Stimulated activated CD8-positive, alpha-beta memory T cell treated with anti-CD3 and anti-CD28 coated beads, Interleukin-2, amount 100 ng/mL, for 48 hours (primary cell): ENCODE measurements at places on chromosomes 4 and X.
A peak's percentile ranks its signal among the peaks of the same experiment; 100 is the strongest.

GRCh38 chrX:44874420-44875184 is 1.6 kb downstream of the KDM6A start:
- DNase-seq = peak; percentile 27

GRCh38 chrX:150683536-150684146 is 9.6 kb upstream of the MTMR1 start:
- DNase-seq = no peak

- no peak for DNase-seq
Observed at GRCh38 chr4:7261087-7261486, 68.7 kb downstream of the SORCS2 start.

GRCh38 chr4:133102043-133102442 is 47.1 kb upstream of the PCDH10 start:
- no peak for DNase-seq

- no peak for DNase-seq
Observed at GRCh38 chr4:56705966-56706365, 24.9 kb upstream of the HOPX start.

GRCh38 chr4:61407642-61408618 is 207.8 kb downstream of the ADGRL3 start:
- no peak for DNase-seq

GRCh38 chr4:88865046-88865445 is 167.4 kb upstream of the NAP1L5 start:
- DNase-seq = no peak

GRCh38 chrX:130676861-130677260 is 226.1 kb downstream of the ENOX2 start:
- DNase-seq = no peak

- no peak for DNase-seq
Observed at GRCh38 chr4:2306773-2307410, 45.0 kb upstream of the MXD4 start.

GRCh38 chr4:154329268-154329868 is 162.2 kb downstream of the DCHS2 start:
- DNase-seq = no peak

GRCh38 chr4:168585168-168586091 is 88.6 kb downstream of the PALLD start:
- DNase-seq = no peak

DNA sequence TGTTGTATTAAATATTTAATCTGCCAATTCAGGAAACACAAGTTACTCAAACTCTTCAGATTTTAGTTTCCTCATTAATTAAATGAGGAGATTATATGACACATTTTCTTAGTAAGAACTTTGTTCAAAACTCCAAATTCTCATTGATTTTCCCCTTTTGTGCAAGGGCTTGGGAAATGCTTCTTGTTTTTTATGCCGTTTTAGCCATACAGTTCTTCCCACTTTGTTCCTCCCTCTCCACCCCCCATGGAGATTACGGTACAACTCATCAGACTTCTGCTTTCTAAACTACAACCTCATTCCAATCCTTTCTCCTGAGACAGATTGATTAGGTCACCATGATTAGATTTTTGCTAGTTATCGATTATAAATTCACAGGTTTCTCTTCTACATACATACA is 10.9 kb upstream of the BBS7 start:
- DNase-seq = no peak

DNA sequence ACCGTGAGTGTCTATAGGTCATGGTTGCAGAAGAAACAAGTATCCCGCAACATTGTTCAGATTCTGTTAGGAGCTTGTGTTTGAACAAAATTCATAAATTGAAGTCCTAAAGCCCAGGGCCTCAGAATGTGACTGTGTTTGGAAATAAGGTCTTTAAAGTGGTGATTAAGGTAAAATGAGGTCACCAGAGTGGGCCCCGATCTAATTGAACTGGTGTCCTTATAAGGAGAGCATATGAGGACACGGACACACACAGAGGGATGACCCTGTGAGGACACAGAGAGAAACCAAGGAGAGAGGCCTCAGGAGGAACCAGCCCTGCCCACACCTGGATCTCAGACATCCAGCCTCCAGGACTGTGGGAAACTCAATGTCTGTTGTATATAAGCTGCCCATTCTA is 76.9 kb downstream of the DHRSX start:
- no peak for DNase-seq

GRCh38 chr4:101210331-101210730 is 137.0 kb downstream of the PPP3CA start:
- no peak for DNase-seq

- DNase-seq = no peak
Observed at GRCh38 chrX:8657883-8658282, 74.1 kb downstream of the ANOS1 start.

- DNase-seq = no peak
Observed at GRCh38 chr4:156195914-156196313, 242.2 kb upstream of the CTSO start.

DNA sequence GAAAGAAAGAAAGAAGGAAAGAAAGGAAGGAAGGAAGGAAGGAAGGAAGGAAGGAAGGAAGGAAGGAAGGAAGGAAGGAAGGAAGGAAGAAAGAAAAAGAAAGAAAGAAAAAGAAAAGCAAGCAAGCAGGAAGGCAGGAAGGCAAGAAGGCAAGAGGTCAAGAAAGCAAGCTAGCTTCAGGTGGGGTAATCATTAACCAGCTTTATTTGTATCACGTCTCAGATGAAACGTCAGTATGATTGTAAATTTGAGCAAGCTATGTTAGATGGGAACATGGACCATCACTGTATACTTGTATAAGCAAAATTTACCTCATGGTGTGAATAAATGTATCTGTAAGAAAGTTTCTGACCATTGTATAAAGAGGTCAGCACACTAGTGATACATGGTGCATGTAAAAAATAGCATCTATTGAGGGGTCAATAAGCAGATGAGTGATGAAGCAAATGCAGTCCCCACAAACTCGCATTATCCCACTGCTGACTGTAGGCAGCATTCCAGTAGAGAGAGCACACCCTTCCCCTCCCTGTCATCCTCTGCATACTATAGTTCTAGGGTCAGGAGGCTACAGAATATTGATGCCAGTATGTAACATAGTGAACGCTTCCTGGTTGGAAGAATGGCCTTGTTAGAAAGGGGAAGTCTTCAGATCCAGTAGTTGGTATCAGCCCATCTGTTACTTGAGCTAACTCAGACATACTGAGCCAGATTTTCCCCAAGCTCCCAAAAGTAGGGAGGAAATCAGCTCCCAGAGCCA is 16.5 kb upstream of the KLHL34 start:
- no peak for DNase-seq

- no peak for DNase-seq
Observed at GRCh38 chr4:21097865-21098264, 397.6 kb downstream of the PACRGL start.

- DNase-seq = no peak
Observed at GRCh38 chr4:106183551-106183950, 132.5 kb downstream of the TBCK start.

DNA sequence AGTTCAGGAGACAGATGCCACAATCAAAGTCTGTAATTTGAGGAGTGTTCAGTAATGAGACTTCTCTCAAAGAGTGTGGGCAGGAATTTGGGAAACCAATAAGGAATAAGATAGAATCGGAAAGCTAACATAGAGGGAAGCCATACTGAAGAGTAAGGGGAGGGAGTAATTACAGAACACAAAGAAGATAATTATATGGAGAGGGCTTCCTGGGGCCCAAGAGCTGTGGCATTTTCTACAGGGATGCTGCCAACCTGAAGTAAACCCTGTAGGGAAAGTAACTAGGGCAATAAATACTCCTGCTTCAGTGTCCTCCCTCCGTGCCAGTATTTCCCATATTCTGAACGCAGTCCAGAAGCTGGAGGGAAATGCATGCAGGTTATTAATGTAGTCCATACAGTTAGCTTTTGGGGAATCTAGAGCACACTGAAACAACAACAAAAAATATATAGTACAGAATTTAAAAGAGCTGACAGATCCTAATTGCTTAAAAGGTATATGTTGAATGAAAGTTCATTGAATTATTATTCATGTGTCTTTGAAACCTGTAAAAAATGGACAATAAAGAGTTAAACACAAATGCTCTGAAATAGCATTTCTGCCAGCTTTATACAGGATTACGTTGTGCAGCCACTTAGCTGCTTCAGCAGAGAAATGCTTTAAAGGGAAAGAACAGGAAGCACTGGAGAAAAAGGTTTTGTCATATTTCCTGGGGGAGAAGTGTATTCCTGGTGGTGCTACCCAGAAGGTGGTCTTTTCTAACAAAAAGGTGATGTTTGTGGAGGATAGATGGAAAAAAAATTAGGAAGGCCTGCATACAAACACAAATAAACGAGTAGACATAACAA is 48.0 kb downstream of the CXXC4 start:
- DNase-seq = no peak

GRCh38 chr4:153223930-153224329 is 19.7 kb downstream of the TRIM2 start:
- no peak for DNase-seq

DNA sequence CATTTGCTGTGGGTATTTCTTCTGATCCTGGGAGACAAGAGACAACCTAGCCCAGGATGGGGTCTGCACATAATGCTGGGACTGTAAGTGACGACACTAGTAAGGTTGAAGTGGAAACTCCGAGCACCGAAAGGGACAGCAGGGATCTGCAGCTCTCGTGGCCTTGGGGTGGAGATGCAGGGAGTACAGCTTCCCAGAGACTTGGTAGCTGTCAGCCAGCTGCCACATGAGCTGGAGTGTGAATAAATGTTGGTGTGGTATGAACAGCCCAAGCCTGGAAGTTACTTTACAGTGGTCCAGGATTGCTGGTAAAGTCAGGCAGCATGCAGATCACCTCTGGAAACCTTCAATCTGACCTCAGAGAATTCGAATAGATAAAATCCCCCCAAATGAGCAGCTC is 97.6 kb downstream of the FAM193A start:
- no peak for DNase-seq

DNA sequence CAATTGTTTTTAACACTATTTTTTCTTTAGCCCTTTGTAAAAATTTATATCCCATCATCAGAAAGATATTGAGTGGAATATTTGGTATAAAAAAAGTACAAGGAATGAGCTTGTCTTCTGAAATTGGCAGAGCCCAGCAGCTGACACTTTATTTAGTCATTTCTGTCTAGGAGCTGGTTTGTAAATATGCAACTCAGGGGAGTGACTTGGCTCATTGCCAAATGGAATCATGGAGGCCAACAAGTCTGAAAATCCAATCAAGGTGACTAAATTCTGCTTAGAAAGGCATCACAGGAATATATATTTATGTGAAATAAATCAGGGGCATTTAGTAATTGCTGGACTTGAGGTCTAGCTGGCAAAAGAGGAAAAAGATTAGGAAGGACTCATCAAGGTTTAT is 74.4 kb downstream of the OTC start:
- DNase-seq = no peak

DNA sequence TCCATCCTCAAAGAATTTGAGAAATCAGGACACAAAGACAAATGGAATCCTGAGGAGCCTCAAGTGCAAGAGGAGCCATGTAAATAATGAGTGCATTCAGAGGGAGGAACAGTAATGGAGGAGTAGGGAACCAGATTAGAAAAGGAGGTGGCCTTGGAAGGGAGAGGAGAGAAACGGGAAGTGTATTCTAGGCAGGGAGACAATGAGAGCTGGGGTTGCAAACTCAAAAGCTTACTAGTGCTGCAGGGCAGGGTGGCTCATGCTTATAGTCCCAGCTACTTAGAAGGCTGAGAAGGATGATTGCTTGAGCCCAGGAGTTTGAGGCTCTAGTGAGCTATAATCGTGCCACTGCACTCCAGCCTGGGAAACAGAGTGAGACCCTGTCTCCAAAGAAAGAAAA is 113.2 kb upstream of the LSM6 start:
- DNase-seq = no peak

DNA sequence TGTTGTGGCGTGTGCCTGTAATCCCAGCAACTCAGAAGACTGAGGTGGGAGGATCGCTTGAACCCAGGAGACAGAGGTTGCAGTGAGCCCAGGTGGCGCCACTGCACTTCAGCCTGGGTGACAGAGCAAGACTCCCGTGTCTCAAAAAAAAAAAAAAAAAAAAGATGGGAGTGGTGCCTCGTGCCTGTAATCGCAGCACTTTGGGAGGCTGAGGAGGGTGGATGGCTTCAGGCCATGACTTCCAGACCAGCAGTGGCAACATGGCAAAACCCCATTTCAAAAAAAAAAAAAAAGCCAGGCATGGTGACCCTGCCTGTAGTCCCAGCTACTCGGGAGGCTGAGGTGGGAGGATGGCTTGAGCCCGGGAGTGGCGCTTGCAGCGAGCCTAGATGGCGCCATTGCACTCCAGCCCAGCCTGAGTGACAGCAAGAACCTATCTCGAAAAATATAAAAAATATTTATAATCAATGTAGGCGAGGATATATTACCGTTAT is 27.0 kb downstream of the EIF2S3 start:
- DNase-seq = peak; percentile 32

DNA sequence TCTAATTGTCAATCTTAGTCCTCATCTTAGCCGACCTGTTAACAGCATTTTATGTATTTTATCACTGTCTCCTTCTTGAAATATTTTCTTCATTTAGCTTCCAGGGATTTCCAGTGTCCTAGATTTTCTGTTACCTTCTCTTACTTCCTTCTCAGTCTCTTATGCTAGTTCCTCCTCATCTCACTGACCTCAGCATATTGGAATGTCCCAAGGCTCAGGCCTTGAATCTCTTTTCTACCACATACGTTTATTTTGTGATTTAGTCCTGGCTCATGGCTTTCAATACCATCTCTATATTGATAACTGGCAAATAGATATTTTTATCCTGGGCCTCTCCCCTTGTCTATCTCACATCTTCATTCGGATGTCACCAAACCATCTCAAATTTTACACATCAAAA is 61.1 kb downstream of the IQCM start:
- DNase-seq = no peak

- no peak for DNase-seq
Observed at GRCh38 chr4:107818301-107818910, 6.3 kb upstream of the SGMS2 start.

GRCh38 chr4:170011921-170012628 is 14.1 kb downstream of the MFAP3L start:
- no peak for DNase-seq

DNA sequence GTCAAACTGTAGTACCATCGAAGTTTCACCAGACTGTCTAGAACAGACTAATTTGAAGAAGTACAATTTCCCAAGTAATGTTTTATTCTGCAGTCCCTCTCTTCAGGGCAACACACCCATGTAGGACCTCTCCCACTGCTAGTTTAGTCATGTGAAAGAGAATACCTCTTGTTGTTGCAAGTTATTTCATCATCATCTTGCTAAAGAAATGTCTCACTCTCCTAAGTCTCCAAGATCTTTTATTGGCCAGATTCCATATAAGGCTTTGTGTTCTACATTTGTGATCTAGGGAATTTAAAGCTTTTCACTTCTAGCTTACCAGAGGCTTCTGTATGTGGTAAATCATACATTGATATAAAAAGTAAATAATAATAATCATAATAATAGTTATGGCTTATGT is 745.3 kb upstream of the MAGEB2 start:
- DNase-seq = no peak

- no peak for DNase-seq
Observed at GRCh38 chr4:121863799-121864198, 6.5 kb downstream of the BBS7 start.

- no peak for DNase-seq
Observed at GRCh38 chr4:76781698-76782595, 116.0 kb downstream of the SOWAHB start.

GRCh38 chr4:78534286-78534955 is 17.1 kb upstream of the ANXA3 start:
- DNase-seq = no peak
